ENCODE measurements at places on chromosomes 4 and X.

GRCh38 chr4:74188912-74189311 lies 31.0 kb downstream of the MTHFD2L start:
- no peak for DNase-seq

- peak; percentile 77 for DNase-seq
Observed at GRCh38 chr4:96016634-96017299, 176.9 kb downstream of the PDHA2 start.

- no peak for DNase-seq
Observed at GRCh38 chr4:185651137-185651677, 115.9 kb upstream of the PDLIM3 start.

GRCh38 chr4:17664755-17665154 lies 50.3 kb downstream of the MED28 start:
- DNase-seq = no peak

DNA sequence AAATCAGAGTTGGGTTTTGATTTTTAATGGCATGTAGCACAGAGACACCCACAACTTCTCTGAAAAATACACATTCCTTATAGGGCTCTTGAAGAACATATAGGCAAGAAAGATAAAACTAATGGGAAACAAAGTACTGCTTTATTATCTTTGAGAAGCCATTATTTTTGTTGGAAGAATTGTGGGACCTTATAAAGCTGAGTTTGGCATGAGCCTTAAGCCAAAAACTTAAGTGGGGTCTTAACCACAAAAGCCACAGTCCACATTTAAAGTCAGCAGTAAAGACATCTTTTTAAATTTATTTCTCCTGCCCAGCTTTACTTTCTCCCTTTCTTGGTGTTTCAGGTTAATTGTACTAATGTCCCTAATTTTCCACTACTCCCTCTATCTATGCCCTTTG lies 1297.3 kb downstream of the C4orf33 start:
- DNase-seq = no peak

DNA sequence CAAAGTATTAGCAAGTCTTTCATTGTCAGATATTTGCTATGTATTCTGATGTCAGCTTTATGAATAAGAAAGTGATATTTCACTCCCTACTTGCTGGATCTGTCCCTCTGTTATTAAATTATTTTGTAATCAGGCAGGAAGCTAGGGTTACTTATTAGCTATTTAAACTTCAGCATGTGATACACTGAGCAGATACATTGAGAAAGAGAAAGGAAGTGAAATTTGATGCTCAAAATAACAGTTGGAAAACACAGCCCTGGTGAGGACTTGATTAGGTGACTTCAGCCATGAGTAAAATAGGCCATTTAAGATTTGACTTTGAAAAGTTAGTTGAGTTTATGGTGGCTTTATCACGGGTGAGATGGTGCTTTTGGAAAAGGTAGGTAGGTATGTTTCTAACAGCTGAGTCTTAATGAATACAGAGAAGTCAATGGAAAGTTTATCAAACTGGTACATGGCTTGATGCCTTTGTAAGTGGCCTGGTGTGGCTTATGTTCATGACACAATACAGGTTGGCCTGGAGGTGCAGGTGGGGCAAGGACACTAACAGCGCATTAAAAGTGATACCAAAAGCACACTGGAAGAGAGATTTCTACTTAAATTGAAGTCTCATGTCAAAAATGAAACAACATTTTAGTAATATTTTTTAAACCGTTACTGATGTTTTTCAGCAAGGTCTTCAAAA lies 321.2 kb upstream of the SPOCK3 start:
- DNase-seq = no peak

- peak; percentile 70 for DNase-seq
Observed at GRCh38 chr4:113635739-113636437, 125.7 kb downstream of the CAMK2D start.

DNA sequence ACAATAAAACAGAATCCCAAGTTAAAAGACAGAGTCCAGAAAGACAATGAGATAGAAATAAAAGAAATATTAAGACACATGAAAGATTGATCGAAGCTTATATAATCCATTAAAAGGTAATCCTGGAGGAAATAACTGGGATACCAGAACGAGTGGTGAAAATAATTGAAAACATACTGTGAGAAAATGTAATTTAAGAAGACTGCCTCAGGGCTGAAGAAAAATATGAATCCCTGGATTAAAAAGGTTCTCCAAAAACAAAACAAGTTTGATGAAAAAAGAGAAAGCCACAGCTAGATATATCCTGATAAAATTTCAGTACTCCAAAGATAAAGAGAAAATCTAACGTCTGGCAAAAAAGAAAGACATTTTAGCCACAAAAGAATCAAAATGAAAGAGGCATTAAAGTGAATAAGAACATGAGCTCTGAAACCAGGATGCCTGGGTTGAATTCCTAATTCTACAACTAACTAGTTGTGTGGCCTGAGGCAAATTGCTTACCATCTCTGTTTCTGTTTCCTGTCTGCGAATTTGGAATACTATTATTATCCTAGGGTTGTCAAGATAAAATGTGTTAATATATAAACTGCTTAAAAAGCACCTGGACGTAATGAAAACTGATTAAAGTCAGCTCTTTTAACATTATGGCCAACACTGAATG lies 5.5 kb downstream of the DDX60L start:
- no peak for DNase-seq

DNA sequence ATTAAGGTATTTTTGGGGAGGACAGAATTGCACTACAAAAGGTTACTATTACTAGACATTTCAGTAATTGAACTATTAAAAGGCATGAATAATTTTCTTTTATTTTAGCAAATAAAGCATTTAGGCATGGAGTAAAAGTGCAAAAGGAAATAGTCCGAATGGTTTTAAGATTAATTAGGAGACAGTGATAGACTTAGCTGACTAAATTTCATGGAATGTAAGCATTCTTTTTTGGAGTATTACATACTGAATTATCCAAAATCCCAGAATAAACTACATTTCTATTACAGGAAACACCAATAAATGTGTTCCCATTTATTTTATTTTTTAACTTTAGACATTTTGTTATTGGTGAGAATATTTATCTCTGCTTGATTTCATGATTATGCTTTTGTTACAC lies 30.7 kb upstream of the MAP9 start:
- no peak for DNase-seq

- DNase-seq = peak; percentile 89
Observed at GRCh38 chr4:10584042-10584441, 100.5 kb downstream of the CLNK start.

DNA sequence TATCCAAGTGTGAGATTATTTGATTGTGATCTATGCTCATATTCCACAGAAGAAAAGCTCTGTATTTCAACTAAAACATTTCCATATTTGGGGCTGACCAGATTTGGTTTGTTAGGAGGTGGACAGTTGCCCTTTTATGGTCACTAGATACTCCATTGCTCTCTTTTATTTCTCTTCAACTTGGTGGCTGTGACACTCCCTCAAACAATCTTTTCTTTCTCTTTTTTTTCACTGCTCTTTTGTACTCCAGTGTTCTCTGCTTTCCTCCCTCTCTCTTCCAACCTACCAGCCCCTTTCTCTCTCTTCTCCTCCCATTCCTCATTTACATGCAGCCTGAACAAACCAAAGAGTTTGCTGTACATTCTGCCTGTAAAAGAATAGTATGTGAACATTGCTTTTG lies 48.8 kb downstream of the RBPJ start:
- no peak for DNase-seq

GRCh38 chrX:47218280-47218919 lies at the start of gene CDK16:
TSS of gene CDK16 (plus strand) at chrX:47218681. CDS start at chrX:47223558, 4,877 bp downstream.
- peak; percentile 70 for DNase-seq

GRCh38 chr4:37268319-37268718 lies 23.8 kb downstream of the NWD2 start:
- no peak for DNase-seq

DNA sequence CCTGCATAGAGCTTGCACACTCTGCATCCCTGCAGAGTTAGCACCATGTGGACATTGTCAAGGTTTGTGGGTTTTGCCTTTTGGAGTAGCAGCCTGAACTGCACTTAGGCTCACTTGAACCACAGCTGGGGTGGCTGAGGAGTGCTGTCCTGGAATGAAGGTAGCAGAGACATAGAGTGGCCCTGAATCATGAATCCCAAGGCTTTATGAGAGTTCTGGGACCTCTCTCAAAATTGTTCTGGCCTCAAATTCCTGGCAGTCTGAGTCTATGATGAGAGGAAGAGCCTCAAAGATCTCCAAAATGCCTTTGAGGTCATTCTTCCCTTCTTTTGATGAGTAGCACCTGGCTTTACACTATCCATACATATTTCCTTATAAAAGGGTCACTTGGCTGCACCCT lies 37.1 kb upstream of the ADH1C start:
- DNase-seq = no peak

DNA sequence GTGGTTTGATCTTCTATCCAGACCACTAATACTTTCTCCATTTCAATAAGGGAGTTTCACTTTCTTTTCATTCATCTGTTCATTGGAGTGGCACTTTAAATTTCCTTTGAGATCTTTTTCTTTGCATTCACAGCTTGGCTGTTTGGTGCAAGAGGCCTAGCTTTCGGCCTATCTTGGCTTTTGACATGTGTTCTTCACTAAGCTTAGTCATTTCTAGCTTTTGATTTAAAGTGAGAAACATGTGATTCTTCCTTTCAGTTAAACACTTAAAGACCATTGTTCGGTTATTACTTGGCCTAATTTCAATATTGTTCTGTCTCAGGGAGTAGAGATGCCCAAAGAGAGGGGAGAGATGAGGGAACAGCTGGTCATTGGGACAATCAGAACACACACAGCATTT lies 24.3 kb downstream of the CXCL13 start:
- DNase-seq = no peak

GRCh38 chr4:139593091-139593564 lies 37.1 kb upstream of the SETD7 start:
- DNase-seq = peak; percentile 90

GRCh38 chr4:4327652-4328121 lies 37.6 kb downstream of the ZBTB49 start:
- peak; percentile 11 for DNase-seq

DNA sequence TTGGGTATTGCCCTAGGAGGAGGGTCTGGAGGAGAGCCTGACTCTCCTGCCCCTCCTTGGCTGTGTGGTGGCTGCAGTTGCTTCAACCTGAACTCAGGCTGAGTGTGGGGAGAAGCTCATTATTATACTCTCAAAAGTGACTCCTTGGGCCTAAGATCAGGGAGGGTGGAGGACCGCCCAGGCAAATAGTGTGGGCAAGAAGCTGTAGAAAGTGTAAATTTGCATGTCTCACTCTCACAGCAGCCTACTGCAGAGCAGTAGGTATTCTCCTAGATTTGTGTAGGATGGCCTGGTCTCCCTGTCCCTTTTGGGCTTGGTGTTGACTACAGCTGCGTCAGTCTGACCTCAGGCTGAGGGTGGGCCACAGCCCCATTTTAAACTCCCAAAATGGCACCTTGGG lies 156.1 kb downstream of the ZNF330 start:
- no peak for DNase-seq

- no peak for DNase-seq
Observed at GRCh38 chrX:94937491-94937890, 1263.5 kb downstream of the FAM133A start.

GRCh38 chr4:176223561-176223960 lies 28.2 kb upstream of the SPATA4 start:
- DNase-seq = no peak

- DNase-seq = no peak
Observed at GRCh38 chr4:107432451-107432850, 287.6 kb downstream of the PAPSS1 start.

DNA sequence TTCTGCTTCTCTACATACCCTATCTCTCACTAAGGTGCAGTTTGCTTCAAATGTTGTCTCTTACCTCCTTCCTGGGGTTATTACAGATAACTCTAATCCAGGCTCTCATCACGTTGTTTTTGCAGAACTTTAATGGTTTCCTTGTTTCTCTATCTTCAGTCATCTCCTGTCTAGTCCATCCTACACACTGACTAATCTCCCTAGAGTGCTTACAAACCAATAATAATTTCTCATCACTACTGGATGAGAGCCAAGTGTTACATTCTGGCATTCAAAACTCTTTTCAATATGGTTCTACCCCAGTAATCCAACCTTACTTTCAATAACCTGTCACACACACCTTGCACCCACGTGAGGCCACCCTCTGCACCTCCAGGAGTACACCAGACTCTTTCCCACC lies 86.1 kb downstream of the SYNPO2 start:
- no peak for DNase-seq

DNA sequence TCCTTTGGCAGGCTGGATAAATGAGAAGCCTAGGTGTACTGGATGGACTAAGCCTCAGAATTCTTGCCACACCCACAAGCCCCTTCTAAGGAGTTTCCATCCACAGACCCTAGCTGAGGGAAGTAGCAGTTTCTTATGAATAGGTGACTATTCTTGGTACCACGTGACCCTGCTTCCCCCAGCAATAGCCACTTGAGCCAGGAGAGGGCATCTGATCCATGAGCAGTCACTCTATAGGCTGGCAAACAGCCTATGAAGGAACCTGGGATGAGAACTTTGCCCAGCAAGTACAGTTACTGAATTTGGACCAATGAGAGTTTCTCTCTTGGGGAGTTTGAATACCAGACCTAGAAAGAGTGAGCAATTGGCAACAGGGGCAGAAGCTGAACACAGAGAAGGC lies 84.0 kb downstream of the RTL9 start:
- DNase-seq = peak; percentile 6

- DNase-seq = no peak
Observed at GRCh38 chrX:9195199-9195880, 161.4 kb upstream of the FAM9B start.

- DNase-seq = no peak
Observed at GRCh38 chr4:127012549-127012948, 620.2 kb upstream of the INTU start.

GRCh38 chr4:98802770-98803198 lies 126.1 kb downstream of the EIF4E start:
- DNase-seq = peak; percentile 68

DNA sequence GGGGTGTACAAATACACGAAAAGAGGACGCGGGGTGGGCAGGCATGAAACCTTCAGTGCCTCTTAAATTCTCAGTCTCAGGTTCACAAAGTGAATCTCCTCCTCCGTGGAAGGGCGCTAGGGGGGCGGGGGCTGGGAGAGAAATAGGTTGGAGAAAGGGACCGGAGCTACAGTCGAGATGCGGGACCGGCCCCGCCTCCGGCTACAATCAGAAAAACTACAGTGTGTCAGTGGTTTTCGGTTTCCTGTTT lies 3.4 kb downstream of the MAML3 start:
- peak; percentile 94 for DNase-seq

Data from brain microvascular endothelial cell (primary cell).